Ovary (tissue), 10 donors: ENCODE measurements at places on chromosomes 2 and 18. TPM values are rescaled to one million over a fixed set of nuclear protein-coding genes. Genes with fewer than 3 reads are reported as not detected.

Gene NEUROD1
- polyA plus RNA-seq = not detected

Gene CYP27A1
- polyA plus RNA-seq = 39.0 TPM

Gene ANKRD53
- polyA plus RNA-seq = 2.2 TPM

Gene DSG4
- not detected for polyA plus RNA-seq

Gene COL3A1
- 289 TPM for polyA plus RNA-seq

Gene PTPRN
- polyA plus RNA-seq = 1.3 TPM

Gene INHBB
- polyA plus RNA-seq = 4.8 TPM

Gene FBLN7
- 1.3 TPM for polyA plus RNA-seq

Gene RAB6C
- polyA plus RNA-seq = not detected

Gene RGPD8
- 3.3 TPM for polyA plus RNA-seq

DNA sequence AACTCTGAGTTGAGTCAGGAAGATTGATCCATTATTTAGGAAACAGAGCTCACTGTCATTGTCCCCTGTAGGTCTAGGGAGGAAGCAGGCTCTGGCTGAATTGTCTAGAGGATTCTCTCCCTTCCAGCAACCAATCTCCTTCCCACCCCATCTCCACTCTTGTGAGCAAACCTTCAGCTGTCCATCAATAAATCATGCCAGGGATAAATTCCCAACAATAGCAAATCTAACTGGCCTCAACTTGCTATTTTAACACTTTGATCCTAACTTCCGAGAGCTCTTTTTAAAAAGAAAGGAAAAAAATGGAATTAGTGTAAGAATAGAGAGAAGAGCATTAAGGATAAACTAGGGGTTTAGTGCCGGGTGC, 53.5 kb downstream of the ATP8B1 start:
- no peak for DNase-seq

DNA sequence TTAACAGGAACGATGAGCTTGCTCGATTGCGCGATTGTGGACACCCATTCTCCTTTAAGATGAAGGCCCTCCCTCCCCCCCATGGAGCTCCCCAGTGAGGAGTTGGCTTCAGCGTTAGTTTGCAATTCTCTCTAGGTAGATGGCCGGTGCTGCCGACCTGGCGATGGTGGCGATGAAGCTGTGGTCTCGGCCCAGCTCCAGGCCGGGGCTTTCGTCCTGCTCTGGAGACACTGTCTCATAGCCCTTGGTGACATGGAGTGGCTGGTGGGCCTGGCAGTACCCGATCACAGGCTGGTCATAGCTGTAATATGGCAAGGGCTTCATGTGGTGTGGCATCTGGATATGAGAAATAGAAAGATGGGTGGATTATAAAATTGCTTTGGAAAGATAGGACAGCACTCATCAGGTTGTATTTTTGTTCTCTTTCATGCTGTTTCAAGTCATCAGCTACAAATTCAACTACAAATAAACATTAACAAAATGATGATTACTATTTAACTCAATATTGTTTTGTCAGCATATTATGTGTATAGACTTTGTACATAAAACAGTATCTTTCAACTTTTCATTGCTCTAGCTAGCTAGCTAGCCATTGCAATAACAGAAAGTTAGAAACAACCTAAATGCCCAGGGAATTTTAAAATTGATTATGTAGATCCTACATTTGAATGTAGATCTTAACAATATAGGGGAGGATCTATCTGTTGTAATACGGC, 773.4 kb downstream of the LRRTM4 start:
- DNase-seq = no peak

GRCh38 chr2:69781321-69782248, 39.7 kb downstream of the ANXA4 start:
- no peak for DNase-seq

DNA sequence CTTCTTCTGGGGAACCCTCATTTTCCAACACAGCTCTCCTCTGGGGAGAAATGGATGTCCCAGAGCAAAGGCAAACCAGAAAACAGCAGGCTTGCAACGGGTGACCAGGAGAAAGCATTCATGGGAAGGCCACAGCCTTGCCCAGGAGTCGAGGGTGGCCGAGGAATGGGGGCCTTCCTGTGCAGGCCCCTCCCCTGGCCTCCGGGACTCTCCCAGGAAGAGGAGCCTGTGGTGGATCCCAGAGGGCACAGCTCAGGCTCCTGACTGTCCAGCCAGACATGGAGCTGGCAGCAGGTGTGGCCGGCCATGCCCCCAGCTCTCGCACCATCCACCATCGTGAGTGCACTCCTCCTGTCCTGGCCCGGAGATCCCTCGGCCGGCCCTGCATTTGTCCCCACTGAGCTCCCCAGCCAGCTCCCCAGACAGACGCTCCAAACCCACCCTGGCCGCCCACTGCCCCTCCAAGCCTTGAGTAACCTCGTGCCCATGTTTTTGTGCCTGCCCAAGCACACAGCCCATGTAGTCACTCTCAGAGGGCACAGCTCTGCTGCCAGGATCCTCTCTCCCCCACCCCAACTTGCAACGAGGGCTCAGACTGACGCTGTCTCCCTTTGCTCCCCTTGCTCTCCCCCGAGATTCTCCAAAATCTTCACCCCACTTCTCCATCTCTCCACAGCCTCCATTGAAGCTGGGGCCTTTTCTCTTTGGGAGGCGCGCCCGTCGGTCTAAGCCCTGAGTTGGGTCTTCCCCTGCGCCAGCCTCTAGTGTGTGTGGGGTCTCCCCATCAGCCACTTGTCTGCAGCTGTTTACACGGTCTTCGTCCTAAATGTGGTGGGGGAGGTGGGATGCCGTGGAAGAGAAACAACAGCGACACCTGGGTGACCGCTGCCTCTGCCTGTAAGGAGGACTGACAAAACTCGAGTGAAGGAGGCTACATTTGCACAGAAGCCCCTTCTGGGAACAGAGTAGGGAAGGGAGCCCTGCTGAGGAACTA, 9.8 kb downstream of the PRLH start:
- DNase-seq = peak; percentile 41

- DNase-seq = no peak
Observed at GRCh38 chr2:24353973-24354372, 6.4 kb downstream of the ITSN2 start.

DNA sequence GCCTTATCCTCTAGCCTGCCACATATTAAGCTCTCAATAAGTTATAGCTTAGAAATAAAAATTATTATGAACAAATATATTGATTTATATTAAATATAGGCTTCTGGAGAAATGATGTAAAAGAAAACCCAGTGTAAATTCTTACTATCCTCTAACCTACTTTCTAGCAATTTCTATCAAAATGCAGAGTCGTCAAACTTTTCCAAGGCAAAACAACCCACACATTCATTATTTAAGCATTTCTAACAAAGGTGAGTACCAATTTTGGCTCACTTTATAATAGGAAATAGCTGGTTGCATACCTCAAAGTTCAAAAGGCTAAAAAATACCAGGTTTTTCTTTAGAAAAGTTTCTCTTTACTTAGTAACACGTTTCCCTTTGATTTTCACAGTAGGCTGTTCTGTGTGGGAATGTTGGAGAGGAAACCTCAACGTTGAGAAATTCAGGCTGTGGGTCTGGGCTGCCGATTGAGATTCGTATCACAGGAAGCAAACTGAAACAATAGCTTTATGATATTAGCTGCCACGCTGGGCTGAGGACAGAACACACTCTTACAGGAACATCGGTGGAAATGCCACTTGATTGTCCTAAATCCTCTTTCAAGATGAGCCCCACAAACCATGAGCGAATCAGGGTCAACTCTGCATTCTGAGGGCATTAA, 53.0 kb downstream of the EPAS1 start:
- no peak for DNase-seq

DNA sequence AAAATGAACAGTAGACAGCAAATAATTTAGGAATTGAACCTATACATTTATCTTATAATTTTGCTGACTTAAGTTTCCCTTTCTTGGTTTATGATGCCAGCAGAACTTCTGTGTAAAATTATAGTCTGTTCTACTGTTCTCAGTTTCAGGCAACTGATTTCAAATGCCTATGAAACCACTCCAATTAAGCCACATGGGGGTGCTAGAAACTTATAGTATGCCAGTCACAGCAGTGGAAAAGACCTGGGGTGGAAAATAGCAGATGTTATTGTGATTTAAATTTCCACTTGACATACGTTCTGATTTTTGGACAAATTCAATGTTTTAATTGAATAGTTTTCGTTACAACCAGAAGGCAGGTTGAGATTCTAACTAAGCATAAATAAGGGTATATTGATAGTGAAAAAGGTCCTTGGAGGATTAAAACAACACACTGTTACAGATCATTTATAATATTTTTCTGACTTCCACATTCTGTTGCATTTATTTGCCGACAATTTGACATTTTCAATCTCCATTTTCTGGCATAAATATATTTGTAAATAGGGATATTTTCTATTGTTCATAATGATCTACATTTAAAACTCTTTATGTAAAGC, 61.4 kb downstream of the CPS1 start:
- DNase-seq = no peak

DNA sequence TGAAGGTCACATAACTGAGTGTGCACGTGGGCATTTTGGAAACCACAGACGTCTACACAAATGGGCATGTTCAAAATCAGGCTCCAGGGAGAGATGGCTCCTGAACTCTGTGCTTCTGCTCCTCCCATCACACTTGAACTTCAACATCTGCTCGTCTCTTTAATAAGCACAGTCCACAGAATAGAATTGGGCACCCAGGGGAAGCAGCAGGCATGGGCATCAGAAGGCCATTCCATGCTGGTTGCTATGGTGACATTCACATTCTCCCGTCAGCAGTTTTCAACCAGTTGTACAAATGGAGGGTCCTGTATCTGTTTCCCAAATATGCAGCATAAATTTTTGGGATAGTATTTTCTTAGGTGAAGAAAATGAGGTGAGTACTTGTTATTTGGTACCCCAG, 183.7 kb upstream of the COPS8 start:
- DNase-seq = no peak

GRCh38 chr18:12287684-12288402, 20.2 kb upstream of the TUBB6 start:
- DNase-seq = peak; percentile 83

- no peak for DNase-seq
Observed at GRCh38 chr2:29900971-29901633, 20.3 kb downstream of the ALK start.

DNA sequence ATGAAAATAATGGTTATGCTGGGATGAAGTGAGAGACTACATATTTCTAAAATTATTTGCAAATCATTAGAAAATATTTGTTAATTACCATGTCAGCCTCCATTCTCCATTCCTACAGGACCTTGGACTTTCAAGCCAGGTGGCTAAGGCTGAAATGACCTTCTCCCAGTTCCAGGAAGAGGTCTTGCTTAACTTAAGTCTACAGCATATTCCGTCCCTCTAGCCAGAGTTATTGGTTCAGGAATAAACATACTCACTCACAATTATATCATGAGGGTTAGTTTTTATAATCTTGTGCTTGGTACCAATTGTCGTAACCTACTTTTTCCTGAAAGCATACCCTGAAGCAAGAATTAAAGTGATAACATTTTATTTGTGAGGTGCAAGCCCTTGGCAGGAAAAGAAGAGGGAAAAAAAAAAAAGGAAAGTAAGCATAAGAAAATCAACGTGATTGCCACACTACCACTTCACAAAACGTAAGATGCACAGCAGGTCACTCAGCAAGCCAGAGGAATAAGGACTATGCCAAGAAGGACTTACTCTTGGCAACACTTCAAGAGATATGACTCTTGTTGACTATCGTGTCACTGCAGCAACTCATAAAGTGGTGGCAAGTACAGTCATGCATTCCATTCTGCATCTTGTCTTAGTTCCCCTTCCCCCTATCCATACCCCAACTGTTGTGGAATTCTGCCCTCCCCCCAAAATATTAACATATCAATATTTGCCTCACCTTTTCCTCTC, 479.1 kb downstream of the MBD2 start:
- no peak for DNase-seq

DNA sequence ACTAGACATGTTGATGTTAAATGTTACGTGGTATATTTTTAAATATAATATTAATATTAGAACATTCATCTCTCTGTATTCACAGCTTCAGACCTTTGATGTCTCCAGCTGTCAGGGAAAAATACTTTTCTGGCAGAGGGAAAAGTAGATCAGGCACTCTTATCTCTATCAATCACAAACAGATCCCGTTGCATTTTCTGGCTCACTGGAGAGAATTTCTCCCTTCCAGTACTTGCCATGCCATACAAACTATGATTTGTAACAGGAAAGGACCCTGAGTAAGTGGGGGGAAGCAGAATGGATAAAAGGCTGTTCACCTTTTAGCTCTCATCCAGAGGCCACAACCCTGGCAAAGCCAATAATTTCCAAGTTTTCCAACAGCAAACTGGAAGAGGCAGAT, 158.0 kb downstream of the TCF4 start:
- DNase-seq = no peak

- DNase-seq = no peak
Observed at GRCh38 chr2:24859968-24860600, 60.0 kb downstream of the ADCY3 start.

- DNase-seq = no peak
Observed at GRCh38 chr2:42756966-42757513, 6.9 kb downstream of the OXER1 start.

GRCh38 chr2:19797871-19798270, 103.9 kb downstream of the TTC32 start:
- DNase-seq = no peak

DNA sequence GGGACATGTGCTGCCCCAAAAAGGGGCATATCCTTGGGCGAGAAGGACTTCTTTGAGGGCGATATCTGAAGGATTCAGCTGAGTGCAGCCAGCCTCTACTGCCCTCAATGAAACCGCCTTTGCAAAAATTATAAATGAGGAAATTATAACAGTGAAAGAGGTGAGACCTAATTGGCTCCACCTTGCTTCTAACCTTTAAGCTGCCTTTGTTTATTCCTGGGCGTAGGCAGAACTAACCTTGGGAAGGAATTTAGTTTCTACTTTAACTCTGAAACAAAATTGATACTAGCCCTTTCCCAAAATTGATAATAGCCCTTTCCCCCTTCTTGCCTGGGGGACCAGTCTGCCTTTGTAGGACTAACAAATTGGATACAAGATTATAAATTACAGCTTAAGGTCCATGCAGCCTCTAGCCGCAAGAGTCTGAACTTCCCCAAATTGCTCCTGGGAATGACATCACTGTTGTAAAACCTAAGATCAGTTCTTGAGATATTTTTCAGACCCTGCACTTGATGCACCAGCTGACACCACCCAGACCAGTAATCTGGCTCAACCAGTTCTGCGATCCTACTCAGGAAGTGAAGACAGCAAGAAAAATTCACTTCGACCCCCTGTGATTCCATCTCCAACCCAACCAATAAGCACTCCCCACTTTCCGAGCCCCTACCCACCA, 36.0 kb upstream of the ASAP2 start:
- no peak for DNase-seq

DNA sequence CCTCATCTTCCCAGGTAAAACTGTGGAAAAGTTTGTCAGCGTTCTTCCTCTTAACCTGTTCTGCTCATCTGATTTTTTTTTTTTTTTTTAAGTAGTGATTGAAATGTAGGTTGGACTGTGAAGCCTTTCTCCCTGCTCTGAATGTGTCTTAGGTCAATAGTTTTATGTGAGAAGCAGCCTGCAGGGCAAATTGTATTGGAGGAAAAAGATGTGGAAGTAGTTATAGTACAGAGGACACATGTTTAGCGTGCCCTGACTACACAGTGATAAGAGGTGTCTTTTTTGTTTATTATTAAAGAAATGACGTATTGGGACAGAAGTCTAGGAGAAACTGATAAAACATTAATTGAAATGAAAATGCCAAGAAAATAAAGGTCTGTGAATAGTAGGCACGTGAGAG, 1.5 kb downstream of the MTA3 start:
- DNase-seq = no peak

GRCh38 chr2:65326276-65326675, 98.6 kb downstream of the ACTR2 start:
- DNase-seq = no peak
